ENCODE measurements at places on chromosomes 13 and 19. TPM values are rescaled to one million over a fixed set of nuclear protein-coding genes. Genes with fewer than 3 reads are reported as not detected.
A peak's percentile ranks its signal among the peaks of the same experiment; 100 is the strongest.

Gene RRAS
- total RNA-seq: 84.2 TPM

Gene NAA16
- total RNA-seq: 6.4 TPM

- no peak for DNase-seq
Observed at GRCh38 chr19:55091955-55092354, 16.3 kb downstream of the EPS8L1 start.

DNA sequence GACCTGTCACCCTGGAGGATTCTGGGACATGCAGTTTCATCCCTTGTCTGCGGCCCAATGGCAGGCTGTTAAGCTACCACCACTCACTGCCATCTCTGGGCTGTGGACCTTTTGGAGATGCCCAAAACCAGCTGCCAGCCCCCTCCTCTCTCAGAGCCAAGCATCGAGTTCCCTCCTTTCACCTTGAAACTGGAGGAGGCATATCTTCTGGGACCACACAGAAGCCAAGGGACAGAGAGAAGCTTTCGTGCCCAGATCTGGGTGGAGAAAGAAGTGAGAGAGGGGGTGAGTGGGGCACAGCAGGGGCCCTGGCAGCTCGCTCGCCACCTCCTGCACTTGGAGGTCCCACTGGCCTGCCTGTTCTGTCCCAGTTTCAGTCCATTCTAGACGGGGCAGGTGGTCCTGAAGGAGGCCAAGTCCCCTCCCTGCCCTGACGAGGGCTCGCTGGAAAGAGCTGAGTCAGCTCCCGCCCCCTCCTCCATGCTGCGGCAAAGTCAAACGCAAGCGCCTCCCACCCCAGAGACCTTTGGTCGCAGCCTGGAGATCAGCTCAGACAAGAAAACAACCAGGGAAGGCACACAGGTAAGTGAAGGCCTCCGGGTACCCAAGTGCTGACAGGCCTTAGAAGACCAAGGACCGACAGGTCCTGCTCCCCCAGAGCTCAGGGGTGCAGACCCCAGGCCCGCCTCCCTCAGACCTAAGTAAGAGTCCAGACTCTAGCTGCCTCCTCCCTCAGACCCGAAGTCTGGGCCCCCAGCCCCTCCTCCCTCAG is 3.8 kb downstream of the BCAT2 start:
- DNase-seq: peak; percentile 50

DNA sequence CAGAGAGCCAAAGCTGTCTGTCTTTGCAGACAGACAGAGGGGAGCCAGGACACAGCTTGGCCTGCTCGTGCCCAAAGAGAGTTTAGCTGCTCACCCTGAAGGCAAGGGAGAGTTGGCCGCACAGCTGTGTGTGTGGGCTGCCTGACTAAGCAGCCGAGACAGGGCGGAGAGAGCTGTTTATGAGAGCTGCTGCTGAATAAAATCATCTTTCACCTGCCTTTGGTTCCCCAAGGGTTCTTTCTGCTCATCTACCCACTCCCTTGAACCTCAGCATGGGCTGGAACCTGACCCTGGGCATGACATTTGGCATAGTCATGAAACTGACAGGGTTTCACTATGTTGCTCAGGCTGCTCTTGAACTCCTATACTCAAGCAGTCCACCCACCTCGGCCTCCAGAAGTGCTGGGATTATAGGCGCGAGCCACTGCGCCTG is 98.2 kb downstream of the RBM26 start:
- DNase-seq: peak; percentile 38

Gene CEACAM16
- total RNA-seq: not detected

Gene ZNF846
- 12.4 TPM for total RNA-seq

Measured in RPMI7951 (cell line).